ENCODE measurements at places on chromosomes 1 and 21.

GRCh38 chr1:167056529-167057231, 33.5 kb downstream of the GPA33 start:
- no peak for DNase-seq

DNA sequence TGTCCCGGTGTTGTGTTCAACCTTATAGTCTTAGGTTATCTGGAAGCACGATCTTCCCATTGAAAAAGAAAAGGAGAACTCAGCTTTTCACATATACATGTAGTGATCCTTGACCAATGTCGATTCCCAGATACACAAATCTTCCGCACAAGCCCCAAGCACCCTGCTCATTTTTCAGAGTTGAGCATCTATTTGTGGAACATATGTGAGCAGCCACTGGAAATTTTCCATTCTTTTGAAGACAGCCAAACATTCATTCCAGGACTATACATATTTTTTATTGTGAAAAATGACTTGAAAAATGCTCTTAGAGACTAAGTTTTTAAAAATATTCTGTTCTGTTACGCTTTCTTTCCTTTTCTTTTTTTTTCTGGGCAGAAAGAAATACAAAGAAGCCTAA, 371.9 kb downstream of the RGS7 start:
- no peak for DNase-seq

DNA sequence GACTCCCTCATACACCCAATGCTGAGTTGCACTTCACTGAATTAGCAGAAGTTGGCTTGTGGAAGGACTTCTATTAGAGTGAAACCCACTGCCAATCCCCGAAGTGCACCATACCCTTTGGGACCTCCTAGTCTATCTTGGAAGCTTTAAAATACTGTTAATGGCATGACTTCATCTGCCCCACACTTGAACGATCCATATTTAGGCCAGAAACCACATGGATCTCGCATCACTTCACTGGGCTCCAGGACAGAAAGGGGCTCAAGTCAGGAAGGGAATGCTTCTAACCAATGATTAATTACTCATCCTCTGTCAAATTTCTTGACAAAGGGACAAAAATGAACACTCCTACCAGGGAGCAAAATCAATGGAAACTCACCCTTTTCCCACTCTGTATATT, 69.1 kb downstream of the BCAR3 start:
- no peak for DNase-seq

DNA sequence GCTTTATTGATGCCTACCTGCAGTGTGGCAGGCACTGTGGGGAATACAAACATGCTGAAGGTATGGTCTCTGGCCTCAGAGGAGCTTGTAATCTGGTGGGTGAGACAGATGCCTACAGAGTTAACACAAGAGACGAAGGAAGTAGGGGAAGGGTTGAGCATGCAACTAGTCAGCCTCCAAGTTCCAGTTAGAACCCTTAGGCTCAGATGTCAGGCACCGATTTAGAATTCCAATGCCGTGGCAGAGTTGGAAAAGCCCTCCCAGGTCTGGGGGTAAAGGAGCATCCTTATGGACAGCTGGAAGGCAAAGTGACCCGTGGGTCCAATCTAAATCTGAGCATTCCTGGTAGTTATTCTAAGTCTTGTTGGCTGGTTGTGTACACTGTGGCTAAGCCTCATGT, 132.9 kb upstream of the GJB5 start:
- DNase-seq, result no peak

GRCh38 chr1:229092377-229093237, 178.3 kb upstream of the RAB4A start:
- no peak for DNase-seq

- DNase-seq, result no peak
Observed at GRCh38 chr1:41404308-41404761, 43.1 kb downstream of the FOXO6 start.

DNA sequence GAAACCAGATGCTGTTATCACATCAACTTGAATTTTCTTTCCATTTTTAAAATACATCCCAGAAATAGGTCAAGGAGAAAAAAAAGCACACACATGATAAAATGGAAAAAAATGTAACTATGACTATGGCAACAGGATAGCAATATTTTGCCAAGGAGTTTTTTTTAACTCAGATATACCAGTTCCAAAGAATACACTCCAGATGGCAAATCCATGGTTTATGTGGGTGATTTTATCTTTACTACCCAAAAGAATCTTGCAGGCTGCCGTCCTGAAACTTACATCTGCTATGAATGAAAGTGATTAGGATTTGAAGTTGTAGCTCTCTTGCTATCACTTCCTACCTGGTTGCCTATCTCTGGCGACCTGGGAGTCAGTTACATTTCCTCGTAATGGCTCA, 91.0 kb upstream of the PLPPR4 start:
- DNase-seq, result no peak

- no peak for DNase-seq
Observed at GRCh38 chr1:227798078-227798802, 17.2 kb upstream of the PRSS38 start.

Data from T-helper 9 cell (primary cell).